Hepatic stellate cell (primary cell): ENCODE measurements at places on chromosomes 2 and 18.

DNA sequence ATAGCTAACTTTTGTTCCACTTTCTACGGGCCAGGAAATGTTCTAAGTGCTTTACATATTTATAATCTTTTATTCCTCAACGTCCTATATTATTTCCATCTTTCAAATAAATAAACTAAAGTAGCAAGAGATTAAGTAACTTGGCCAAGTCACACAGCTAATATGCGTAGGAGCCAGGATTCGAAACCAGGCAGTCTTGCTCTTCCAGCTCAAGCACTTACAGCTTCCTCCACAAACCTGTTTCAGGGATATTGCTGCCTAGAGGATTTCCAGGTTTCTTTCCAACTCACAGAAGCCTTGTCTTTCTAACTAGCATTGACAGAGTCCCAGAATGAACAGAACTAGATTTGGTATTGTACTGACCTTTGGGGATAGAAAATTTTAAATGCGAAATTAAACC, 102.5 kb downstream of the FIGN start:
- no peak for DNase-seq

GRCh38 chr2:203713381-203713780, 6.9 kb downstream of the CD28 start:
- DNase-seq = no peak

- DNase-seq = no peak
Observed at GRCh38 chr2:29394981-29395350, 279.8 kb downstream of the CLIP4 start.

DNA sequence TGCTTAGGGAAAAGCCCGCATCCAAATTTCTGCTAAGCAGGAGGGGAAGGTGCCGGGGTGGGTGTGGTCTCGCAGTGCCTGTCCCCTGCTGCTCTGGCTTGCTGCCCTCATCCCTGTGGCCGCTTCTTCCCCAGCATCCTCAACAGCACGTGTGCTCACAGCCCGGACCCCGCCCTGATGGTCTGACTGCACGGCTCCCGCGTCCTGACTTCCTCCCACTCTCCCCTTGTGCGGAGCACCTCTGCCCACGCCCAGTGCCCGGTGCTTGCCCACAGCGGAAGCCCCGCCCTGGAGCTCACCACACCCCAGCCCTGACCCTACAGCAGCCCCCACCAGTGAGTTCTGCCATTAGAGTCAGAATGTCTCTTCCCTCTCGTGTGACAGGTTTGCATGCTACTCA, 277.9 kb downstream of the NDUFA10 start:
- DNase-seq = no peak

DNA sequence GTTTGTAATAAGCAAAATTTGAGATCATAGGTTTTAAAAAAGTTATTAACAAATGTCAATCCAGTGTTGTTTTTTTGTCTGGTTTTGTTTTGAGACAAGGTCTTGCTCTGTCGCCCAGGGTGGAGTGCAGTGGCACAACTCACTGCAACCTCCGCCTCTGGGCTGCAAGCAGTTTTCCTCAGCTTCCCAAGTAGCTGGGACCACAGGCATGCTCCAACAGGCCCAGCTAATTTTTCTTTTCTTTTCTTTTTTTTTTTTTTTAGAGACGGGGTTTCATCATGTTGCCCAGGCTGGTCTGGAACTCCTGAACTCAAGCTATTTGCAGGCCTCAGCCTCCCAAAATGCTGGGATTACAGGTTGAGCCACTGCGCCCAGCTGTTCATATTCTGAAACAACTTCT, 31.3 kb downstream of the GALNT3 start:
- no peak for DNase-seq

DNA sequence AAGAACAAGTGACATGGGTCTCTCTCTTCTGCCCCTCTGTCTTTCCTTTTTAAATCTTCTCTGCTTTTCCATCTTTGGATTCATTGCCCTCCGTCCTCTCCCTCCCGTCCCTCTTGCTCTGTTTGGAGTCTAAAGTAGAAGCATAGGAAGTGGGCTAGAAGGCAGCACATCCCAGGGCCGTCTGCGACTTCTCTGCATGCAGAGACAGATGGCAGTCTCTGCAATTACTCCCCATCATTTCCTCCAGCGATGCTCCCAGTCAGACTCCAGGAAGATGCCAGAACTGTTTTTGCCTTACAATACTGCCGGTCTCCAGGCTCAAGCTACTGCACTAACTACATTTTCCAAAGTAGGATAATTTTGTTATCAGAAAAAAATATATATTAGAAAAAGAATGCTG, 35.2 kb upstream of the LPIN2 start:
- DNase-seq = peak; percentile 35

DNA sequence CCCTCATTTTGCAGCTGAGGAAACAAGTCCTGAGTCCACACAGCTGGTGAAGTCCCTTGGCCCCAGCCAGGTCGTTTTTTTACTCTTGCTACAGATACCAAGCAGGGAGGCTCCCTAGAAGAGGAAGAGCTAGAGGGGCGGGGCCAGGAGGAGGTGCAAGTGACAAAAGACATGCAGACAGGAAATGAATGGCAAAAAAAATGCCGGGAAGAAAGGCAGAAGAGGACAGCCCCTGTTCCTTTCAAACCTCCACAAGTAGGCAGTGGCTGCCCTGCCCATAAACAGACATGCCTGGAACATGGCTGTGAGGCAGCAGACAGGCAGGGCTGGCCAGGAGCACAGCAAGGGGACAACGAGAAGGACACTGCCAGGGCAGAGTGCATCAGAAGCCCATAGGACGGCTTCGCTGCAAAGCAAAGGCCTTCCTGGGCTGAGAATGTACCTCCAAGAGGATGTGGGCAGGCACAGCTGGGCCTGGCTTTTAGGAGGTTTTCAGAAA, 108.7 kb downstream of the ZBTB7C start:
- DNase-seq = no peak

DNA sequence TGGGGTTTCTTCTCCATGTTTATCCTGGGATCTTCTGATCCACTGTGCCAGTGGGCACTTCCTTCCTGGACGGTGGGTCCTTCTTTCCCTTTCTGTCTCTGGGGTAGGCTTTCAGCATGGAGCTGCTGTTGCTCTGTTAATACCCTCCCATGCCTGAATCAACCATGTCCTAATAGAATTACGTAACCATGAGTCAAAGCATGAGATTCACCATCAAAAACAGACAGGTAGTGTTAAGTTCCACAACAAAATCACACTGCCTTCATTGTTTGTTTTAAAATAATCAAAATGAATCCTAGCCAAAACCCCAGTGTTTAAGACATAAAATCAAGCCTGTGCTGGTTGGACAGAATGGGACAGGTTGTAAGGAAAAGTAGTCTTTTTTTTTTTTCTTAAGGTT, 37.5 kb downstream of the GNAL start:
- no peak for DNase-seq

DNA sequence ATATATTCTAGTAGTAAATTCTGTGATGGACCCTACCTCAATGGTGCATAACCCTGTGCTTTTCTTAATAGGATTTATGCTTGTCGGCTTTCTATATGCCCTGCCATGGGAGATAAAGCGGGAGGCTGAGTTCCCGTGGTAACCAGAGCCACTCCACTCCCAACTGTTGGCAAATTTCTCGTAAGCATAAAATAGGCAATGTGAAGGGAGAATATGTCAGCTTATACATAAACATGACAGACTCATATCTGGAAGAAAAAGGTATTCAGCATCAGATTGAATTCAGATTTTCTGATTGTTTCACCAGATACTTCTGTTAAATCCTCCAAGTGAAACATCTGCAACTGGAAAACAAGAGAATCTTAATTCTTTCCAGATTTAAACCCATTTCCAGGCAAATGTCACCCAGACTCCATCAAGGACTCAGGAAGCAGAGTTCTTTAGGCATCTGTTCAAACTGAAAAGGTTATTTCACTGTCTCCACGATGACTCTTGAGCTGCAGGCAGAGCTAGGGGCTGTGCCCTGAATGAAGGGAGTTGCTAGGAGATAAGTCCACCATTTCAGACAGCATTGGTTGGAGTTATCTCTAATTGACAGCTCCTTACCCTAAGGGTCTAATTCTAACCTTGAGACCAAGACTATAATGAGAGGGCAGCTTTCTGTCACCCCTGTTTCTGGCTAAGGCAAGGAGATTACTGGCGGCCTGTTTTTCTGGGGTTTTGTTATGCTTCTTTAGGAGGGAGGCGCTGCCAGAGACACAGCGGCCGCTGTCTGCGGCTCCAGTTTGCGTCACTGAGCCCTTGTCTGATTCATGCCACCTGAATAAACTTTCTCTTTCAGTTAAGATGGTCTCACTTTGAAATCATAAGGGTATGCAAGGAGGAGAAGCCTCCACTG, 381.3 kb downstream of the SOX11 start:
- no peak for DNase-seq

GRCh38 chr18:5519448-5520298, 24.1 kb downstream of the EPB41L3 start:
- no peak for DNase-seq

DNA sequence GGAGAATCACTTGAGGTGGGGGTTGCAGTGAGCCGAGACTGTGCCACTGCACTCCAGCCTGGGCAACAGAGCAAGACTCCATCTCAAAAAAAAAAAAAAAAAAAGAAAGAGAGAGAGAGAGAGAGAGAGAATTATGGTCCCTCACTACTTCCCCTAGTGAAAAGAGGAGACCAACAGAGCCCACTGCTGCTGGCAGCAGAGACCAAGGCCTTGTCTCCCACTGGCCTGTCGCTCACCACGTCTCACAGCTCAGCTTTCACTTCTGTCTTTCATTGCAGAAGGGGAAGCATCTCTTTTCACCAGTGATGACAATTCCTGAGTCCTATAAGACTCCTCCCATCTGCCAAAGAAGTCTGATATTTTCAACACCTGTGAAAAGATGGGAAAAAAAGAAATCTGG, 81.3 kb downstream of the CLHC1 start:
- no peak for DNase-seq

- DNase-seq = peak; percentile 67
Observed at GRCh38 chr2:46298522-46299353, 1.5 kb downstream of the EPAS1 start.

DNA sequence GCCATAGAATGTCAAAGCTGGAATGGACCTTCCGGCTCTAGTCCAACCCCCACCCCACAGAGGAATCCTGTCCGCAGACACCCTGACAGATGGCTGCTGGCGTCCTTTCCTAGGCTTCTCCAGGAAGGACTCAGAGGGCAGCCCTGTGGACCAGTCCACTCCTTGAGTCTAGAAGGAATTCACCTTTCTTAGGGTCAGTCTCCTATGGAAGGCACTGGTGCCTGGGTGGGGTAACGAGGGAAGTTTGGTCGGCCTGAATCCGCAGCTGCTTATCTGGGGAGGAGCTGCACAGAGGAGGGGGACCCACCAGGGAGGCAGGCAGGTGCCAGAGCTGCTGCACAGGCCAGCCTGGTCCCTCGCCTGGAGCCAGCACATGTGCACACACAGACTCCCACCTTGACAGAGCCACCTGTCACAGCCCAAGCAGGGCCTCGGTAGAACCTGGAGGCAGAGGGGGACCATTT, 2.5 kb downstream of the DNMT3A start:
- no peak for DNase-seq

DNA sequence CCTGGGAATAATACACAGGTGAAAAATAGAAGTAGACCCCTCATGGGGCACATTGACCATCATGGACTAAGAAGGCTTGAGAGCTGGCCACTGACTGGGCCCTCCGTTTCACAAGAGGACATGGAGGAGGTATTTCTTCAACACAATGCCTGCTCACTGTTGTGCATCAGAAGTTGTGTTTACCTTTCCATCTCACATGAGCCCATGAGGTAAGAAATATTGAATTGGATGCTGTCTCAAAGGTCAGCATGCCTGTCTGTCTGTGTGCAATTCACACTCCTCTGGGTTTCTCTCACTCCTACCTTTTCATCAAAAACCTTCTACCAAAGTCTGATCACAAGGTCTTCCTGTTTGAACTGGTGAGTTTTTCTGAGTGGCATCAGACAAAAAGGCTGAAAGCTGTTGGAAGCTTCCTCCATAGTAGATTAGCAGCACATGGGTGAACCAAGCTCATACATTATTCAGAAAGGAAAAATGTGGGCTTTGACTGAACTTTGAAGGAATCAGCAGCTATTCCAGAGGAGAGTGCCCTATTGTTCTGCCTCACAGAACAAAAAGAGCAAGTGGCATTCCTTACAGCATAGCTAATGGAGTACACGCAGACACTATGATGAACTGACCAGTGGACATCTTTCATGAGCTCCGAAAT, 143.2 kb upstream of the RND3 start:
- DNase-seq = no peak

DNA sequence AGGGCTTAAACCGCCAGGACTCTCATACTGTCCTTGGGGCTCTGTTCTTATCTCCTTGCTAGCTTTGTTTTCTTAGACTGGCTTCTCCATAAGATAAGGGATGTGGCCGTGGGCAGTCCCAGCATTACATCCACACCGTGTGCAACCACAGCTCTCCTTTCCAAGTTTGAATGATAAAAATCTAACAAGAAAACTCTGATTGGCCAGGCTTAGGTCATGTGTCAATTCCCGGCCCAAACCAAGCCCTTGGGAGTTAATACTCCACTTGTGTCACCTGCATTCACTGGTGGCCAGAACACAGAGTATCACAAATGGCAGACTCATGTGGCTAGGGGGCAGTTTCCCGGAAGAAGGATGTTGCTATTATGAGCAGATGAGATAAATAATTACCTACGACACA, 43.2 kb upstream of the KDM3A start:
- no peak for DNase-seq

DNA sequence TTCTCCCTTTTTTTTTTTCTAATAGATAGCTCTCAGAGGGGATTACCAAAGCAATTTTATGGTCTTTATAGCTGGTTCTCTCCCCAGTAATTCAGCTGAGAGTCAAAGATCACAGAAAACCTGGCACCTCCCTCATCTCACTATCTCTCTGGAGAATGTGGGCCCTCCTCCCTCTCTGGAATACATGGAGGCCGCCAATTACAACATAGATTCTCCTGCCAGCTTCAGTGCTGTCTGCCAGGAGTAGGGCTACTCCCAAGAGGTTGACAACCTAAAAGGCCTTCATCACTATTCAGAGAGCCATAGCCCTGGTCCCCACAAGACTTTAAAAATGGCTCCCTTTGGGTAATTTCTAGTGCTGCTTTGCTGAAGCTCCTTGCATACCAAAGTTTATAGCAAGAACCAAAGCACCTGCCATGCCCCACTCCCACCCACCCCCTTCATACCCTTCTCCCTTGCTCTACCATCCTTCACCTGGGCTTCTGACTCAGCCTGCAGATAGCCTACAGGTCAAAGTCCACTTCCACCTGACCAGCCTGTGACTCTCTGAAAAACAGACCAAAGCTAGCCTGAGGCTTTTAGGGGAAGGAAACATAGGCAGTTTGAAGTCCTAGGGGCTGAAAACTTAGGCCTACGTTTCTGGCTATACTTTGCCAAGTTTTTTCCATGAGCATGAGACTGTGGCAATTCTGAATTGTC, 472.3 kb downstream of the TNS1 start:
- no peak for DNase-seq

DNA sequence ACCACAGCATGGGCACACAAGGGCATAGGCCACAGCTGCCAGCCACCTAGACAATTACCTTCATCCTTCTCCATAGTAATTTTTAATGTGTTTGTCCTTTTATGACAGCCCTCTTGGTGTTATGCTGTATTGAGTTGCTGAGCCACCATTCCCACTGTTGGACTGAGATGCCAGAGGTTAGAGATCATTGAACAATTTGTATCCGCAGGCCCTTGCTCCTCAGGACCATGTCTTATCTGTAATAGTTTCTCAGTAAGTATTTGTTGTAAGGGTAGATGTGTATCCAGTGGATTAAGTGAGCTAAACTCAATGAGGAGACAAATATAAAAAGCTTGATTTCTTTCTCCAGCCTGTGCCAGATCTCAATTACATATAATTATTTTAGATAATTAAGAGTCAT, 832.8 kb upstream of the ID2 start:
- no peak for DNase-seq

- DNase-seq = no peak
Observed at GRCh38 chr2:5685225-5685624, 7.0 kb upstream of the SOX11 start.
